ENCODE measurements at places on chromosomes 5 and 9.

DNA sequence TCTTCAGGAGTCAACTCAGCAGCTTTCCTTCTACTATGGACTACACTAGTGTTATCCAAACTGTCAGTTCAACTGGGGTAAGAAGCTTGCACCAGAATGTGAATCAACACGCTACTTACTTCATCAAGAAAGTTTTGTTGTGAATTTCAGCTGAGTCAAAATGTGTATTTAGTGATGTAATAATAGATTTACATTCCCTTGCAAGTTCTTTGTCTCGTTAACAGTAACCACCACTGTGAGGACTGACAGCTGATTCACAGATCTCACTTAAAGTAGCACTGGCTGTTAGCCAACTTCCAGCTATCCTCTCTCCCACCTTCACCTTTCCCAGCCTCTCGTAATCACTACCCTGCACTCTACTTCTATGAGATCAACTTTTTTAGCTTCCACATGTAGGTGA, 445.3 kb downstream of the NTRK2 start:
- no peak for DNase-seq

GRCh38 chr9:99012957-99013512, 69.3 kb downstream of the COL15A1 start:
- DNase-seq, result no peak

DNA sequence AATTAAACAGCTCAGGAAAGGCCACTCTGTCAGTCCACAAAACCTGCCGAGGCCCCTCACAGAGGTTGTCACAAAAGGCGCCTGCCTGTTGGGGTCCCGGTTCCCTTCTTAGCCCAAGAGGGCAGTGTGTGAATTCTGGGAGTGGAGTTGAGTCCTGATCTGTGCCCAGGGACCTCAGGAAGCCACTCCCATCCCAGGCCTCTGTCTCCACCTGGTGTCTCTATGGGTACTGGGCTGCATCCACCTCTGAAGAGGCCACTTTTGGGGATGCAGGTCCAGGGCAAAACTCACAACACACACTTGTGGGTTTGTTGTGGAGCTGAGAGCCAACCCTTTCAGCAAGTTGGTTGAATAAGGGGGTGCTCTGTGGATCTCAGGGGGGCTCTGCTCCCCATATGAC, 74.3 kb upstream of the STXBP1 start:
- DNase-seq, result no peak

GRCh38 chr9:89010526-89011111, 19.4 kb downstream of the S1PR3 start:
- DNase-seq, result no peak

GRCh38 chr5:59062986-59063683, 480.3 kb downstream of the RAB3C start:
- no peak for DNase-seq

DNA sequence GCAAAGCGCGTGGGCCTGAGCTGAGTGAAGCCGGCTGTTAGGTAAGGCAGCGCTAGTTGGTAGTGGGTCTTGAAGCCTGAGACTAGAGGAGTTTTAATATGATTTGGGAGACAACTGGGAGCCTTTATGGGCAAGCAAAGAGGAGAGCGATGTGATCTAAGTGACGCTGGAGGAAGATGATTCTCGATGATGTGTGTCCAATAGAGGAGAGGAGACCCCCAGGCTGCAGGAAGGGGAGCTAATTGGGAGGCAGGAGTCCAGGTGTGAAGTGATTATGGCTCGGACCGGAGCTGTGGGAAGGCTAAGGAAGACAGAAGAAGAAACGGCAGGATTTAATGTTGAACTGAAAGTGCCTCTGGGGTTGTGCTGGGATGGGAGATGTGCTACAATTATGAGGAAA, 482.9 kb upstream of the KIF2A start:
- DNase-seq, result no peak

DNA sequence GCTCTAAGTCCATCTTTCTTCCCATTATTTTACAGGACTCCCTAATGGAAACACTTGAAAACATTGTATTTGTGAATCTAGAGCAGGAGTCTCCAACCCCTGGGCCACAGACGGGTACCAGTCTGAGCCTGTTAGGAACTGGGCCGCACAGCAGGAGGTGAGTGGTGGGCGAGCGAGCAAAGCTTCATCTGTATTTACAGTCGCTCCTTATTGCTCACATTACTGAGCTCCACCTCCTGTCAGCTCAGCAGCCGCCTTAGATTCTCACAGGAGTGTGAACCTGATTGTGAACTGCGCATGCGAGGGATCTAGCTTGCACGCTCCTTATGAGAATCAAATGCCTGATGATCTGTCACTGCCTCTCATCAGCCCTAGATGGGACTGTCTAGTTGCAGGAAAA, 111.0 kb downstream of the MED27 start:
- no peak for DNase-seq

DNA sequence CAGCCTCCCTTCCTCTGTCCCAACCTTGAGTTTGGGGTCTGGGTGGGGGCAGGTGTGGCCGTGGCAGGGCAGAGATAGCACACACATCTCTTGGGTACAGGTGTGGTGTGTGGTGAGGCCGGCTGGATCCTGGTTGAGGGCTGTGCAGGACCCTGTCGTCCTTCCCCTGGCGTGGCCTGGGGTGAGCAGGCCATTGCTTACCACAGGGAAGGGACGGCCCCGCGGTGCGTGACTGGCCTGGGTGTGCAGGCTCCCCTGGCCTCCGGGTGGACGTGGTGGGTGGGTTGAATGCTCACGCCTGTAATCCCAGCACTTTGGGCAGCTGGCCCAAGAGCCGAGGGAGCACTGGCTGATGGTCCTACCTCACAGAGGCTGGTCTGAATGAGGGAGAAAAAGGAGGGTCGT, 1.2 kb downstream of the ARRDC1 start:
- DNase-seq, result no peak

- no peak for DNase-seq
Observed at GRCh38 chr5:58804291-58804690, 221.4 kb downstream of the RAB3C start.

DNA sequence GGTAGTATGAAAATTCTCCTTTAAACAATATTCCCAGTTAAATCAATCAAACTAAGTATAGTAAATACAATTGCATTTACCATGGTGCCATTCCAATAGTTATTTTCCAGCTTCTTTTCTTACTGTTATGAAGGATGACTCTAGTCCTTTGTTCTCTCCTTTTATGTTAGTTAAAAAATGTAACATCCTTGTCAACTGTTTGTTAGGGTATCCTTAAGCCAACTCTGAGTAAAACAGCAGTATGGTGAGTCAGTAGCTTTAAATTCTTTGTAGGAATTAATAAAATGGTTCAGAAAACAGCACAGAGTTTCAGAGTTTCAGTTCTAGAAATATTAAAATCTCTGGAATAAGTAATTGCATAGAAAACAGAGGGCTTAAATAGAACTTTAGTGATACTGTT, 384.4 kb downstream of the MTRR start:
- DNase-seq, result no peak
